ENCODE measurements at places on chromosomes 1 and 21.
A peak's percentile ranks its signal among the peaks of the same experiment; 100 is the strongest.

- no peak for DNase-seq
Measured at GRCh38 chr1:47689894-47690293, 252.1 kb downstream of the FOXD2 start.

DNA sequence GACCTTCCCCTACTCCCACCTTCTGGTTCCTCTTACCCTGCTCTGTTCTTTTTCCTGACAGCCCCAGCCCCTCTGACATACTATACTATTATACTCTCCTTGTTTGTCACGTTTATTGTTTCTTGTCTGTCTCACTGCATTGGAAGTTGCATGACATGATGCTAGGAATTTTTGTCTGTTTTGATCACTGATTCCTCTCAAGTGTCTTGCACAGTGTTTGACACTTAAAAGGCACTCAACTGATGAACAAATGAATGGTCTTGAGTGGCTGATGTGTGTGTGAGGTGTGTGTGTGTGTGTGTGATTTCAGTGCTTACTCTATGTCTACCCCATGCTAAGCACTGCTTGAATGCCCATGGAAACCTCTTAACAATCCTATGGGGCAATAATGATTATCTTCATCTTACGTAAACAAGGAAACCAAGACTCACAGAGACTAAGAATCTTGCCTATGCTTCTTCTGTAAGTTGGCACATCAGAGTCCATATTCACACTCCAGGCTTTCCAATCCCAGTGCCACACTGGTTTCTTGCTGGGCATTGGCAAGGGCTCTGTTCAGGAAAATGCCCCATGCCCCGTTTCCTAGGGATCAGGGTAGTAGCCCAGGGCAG, 59.7 kb downstream of the ATP1A1 start:
- no peak for DNase-seq

DNA sequence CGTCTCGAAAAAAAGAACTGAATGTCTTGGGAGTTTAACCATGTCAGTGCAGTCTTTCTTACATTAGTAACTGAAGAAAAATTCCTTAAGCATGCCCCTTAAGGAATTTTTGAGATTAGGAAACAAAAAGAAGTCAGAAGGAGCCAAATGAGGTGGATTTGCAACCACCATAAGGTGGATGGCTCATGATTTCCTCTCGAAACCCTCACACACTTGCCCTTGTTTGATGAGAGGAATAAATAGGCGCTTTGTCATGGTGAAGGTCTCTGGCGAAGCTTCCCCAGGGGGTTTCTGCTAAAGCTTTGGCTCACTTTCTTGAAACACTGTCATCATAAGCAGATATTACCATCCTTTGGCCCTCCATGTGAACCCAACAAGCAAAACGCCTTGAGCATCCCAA, 68.2 kb downstream of the POFUT2 start:
- DNase-seq = no peak

DNA sequence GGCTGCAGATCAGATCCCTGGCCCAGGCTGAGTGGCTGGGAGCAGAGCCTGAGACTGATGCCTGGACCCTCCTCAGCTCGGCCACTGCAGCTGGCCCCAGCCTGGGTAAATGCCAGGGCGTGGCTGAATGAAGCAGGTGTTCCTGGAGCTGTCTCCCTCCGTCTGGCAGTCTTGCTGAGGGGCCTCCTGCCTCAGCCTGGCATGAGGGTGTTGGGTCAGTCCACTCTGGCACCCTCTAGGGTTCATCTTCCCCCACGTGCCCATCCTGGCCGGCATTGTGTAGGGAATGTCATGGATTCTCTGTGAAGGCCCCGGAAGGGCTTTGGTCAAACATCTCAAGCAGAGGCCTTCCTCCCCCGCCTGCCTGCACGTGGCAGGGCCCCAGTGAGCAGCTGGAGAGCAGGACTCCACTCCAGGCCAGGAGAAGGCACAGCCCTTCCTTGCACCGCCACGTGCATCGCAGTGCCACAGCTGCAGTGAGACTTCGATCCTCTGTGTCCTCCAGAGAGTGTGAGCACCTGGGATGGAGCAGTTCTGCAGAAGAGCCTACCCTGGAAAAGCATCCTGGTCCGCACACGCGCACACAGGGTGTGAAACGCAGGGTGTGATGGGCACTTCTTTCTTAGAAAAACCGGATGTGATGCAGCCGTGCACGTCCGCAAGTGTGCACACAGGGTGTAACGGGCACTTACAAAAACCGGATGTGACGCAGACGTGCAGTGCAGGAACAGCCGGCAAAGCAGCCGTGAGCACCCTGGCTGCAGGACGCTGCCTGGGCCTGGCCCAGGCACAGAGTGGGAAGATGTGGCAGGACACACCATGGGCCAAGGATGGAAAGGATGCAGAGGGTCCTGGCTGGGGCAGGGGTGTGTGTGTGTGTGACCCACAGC, 4.6 kb upstream of the KRTAP10-4 start:
- DNase-seq = no peak

GRCh38 chr1:216898801-216899200, 175.6 kb upstream of the ESRRG start:
- DNase-seq = no peak

DNA sequence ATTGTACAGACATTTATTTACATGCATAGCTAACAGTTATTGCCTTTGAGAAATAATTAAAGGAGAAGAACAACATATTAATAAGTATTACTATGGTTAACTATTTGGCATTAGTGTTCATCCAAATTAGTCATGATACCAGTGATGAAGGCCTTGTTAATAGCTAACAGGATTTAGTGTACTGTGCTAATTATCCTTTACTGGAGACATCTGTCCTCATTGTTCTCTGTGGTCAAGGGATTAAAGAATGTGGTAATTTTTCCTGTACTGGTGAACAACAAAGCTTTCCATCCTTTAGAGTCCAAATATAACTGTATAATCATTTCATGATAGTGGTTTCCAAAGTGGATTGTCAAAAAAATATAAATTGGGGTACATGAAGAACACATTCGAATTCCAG, 103.9 kb downstream of the ADGRL4 start:
- DNase-seq = no peak

DNA sequence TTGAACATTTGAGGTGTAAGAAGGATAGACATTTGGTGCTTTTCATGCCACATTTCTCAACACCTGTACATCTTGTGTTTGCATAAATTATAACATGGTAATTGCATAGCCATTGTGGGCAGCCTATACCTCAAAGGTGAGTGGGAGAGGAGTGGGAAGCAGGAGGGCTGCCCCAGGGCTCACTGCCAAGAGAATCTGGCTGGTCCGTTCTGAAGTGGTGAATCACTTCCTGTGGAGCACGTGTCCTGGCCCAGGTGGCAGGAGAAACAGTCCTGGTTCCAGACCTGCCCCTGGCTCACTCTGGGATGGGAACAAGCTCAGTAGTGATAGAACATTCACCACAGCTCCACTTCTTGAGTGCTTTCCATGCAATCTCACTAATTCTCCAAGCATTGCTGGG, 11.6 kb upstream of the OLFML2B start:
- no peak for DNase-seq

DNA sequence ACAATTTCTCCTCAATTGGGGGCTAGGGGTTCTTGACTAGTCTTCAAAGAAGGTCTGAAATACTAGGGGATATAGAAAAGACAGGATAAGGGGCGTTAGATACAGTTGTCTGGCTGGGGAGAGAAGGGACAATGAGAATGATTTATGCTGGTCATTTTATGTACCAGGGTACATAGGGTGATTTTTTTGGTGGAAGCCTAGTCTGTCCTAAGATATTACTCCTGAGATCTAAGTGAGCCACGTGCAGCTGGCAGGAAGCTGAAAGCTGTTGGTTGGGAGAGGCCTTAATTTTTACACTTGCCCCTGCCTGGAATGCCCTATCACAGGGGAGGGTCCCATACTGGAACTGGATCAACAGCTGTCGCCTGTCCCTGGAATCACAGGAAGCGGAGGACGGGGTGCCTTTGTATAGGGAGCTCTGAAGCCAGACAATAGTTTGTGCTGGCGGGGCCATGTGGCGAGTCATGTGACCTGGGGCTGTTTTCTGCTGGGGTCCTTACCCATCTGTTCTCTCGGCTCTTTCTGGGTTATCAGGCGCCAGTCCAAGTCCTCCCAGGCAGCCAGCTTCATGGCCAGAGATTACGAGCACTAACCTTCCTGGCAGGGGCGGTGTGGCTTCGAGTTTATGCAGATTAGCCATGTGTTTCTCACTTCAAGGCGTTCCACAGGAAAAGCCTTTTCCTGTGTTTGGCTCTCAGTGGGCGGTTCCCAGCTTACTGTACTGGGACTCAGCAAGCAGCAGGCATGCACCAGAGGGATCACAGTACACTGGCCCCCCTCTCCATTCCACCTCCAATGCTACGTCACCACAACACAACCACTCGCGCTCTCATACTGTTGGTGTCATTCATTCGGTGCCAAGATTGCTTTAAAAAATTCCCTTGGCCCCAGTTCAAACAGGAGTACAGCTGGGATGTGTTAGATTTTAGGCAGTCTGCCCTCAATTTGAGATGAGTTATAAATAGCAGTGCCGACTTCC, 27.5 kb downstream of the ARID1A start:
- peak; percentile 16 for DNase-seq

DNA sequence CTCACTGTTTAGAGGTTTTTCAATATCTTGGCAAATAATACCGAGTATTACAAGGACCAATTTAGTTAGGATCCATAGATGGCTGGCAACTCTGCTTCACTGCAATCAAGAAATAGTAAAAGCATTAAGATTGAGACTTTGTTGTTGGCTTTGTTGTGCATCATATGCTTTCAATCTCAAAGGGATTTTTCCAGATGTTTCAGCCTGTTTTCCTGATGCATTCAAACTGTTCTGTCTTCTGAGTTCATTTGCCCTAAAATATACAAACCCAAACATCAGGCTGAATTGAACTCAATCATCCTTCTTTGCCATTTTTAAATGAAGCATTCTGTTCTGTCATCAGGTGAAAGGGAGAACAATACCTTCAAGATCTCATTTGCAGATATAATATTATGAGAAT, 248.7 kb downstream of the TTLL7 start:
- DNase-seq = no peak

DNA sequence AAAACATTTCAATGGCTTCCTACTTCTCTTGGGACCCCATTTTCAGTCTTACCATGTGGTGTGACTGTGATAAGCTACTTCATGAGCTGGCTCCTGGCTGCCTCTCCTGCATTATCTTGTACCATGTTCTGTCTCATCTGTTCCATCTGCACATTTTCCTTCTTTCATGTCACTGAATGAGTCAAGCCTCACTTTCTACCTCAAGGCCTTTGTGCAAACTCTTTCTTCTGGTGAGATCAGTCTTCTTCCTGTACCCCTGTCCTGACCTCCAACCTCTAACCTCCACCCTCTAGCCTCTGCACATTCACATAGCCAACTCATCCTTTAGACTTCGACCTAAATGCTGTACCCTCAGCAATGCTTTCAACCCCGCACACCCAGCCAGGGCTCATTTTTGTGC, 9.6 kb upstream of the FAM78B start:
- DNase-seq = no peak

DNA sequence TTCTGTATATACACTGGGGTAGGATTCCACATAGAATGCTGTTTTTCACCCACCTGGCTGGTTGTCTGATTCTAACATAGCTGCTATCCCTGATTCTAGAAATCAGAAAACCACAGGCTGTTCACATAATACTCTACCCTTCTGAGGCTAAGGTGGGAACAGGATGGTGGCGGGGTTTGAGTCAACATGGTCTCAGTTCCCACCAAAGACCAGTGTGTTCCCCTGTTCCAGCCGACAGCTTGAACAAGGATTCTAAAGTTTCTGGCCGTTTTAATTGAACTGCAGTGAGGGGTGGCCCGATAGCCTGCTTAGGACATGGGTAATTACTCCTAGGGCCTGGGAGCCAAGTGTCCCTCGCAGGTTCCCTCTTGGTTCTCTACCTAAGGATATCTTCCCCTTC, 38.4 kb downstream of the PEX14 start:
- DNase-seq = no peak

DNA sequence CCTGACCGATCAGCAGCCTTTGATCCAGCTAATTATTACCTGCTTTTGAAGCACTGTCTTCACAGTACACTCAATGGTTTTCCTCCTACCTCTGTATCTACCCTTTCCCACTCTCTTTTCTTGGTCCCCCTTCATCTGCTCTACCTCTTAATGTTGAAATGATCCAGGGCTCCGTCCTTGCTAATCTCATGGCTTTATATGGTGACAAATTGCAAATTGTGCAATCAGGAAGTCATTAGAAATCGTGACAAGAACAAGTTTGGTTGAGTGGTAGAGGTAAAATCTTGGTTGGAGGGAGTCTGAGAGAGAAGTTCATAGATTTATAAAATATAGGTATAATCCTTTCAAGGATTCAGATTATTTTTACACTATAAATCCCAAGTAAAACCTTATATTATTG, 9.6 kb upstream of the CYB5R1 start:
- no peak for DNase-seq

DNA sequence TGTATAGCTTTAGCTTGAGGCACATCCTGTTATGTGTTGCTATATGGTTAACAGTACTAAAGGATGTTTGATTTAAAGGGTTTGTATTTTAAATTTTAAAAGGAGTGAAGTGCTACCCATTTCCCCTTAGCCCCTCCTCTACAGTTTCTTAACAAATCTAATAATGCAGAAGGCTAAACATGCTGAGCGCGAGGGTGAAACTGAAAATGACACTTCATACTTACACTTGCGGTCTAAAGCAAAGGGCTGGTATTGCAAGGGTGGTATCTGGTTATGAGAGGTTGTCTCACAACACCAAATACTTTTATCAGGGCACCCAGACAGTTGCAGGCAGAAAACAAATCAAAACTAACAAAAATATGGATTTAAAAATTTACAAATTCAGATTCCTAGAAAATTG, 172.3 kb downstream of the SIPA1L2 start:
- DNase-seq = no peak

DNA sequence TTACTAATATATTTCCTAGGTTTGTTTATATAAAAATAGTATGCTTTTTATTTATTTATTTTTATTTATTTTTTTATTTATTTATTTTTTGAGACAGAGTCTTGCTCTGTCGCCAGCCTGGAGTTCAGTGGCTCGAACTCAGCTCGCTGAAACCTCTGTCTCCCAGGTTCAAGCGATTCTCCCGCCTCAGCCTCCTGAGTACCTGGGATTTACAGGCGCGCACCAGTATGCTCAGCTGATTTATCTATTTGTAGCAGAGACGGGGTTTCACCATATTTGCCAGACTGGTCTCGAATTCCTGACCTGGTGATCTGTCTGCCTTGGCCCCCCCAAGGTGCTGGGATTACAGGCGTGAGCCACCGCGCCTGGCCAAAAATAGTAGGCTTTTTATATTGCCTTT, 33.2 kb downstream of the BRINP3 start:
- no peak for DNase-seq

GRCh38 chr1:21734526-21734925, 48.4 kb downstream of the USP48 start:
- DNase-seq = no peak

- DNase-seq = no peak
Measured at GRCh38 chr1:154682254-154682653, 74.3 kb upstream of the ADAR start.
